ENCODE measurements at places on chromosomes 11 and 22.

DNA sequence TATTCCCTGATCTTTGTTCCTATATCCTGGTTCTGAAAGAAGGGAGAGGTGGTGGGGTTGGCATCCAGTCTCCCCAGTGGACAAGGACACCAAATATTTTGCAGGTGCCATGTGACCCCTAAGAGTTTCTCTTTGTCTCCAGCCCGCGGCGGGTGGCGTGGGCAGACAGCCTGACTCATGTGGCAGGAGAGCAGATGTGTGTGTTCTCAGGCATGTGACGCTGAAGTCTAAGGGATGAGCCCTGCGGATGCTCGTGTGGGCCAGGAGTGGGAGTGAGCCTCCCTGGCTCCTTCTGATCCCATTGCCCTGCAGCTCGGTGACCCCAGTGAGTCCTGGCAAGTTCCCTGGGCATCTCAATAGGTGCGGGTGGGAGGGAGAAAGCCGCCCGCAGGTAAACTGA lies 94.8 kb upstream of the TBCEL start:
- peaks cover 2% of the 10 kb centered on the region for H3K27me3 ChIP-seq
- no peak for DNase-seq
- no peaks in the 10 kb centered on the region for H3K36me3 ChIP-seq
- peaks cover 55% of the 10 kb centered on the region for H3K4me1 ChIP-seq
- H3K27ac ChIP-seq = peak overlapping the region; percentile 70

- no peak overlapping the region for H3K4me3 ChIP-seq
- H3K27ac ChIP-seq = no peak overlapping the region
- peaks cover 7% of the 10 kb centered on the region for H3K27me3 ChIP-seq
- no peak for DNase-seq
Measured at GRCh38 chr22:35728639-35729308, 11.1 kb downstream of the APOL5 start.

GRCh38 chr11:85685820-85686459 lies at the start of gene CCDC89:
TSS of gene CCDC89 (minus strand) at chr11:85686195. CDS start at chr11:85686130, 65 bp downstream.
- H3K36me3 ChIP-seq = peaks cover 20% of the 10 kb centered on the region
- no peak within 1 kb of the TSS for H3K4me3 ChIP-seq
- no peak for DNase-seq

DNA sequence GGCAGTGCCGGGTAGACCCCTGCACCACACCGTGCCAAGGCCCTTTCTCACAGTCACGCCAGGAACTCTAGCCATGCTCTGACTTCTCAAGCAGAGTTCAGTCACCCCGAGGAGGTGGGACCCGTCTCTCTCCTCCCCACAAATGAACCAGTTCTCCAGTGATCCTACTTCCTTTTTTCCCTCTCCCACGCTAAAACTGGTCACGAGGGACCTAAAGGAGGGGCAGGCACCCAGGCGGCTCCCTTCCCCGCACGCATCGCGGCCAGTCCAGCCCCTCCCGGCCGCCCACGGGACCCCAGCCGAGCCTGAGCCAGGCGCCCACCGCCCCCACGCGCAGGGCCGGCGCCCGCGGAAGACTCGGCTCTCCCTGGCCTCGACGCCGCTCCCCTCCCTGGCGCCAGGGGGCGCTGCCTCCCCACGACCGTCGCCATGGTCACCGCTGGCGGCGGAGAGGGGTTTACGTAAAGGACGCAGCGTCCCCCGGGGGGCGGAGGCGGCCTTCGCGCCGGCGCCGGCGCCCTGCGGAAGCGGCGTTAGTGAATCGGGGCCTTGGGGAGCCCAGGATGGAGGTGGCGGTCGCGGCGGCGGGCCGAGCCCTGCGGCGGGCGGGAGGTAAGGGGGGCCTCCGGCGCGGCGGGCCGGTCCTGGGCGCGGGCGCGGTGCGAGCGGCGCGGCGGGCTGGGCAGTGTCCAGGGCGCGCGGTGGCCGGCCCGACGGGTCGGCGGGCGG lies at the start of gene DAGLA:
TSS of gene DAGLA (plus strand) at position 499 of the 729 bp plus-strand sequence. CDS start 39,765 bp downstream, outside the sequence.
- peak; percentile 81 for DNase-seq
- H3K4me3 ChIP-seq = peak within 1 kb of the TSS; percentile 74
- peaks cover 3% of the 10 kb centered on the region for H3K27me3 ChIP-seq
- no peaks in the 10 kb centered on the region for H3K36me3 ChIP-seq

DNA sequence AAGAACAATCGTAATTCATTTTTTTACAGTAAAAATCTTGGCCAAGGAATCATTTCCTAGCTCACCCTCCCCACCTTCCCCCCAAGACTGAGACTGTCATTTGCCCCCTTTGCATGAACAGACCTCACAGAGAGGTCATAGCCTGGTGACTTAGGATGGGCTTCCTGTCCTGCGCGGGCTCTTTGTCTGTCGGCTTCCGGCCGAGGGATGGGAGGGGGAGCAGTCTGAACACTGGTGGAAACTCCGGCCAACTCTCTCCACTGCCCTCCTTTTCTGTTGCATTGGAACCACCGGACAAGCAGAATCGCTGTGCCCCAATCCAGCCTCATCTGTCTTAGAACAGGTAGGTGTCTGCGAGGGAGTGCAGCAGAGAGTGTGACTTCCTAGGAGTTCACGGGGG lies 41.7 kb downstream of the TEAD1 start:
- no peak for DNase-seq
- no peak overlapping the region for H3K27ac ChIP-seq
- H3K36me3 ChIP-seq = no peaks in the 10 kb centered on the region

GRCh38 chr22:50186181-50186714 lies 535 bp downstream of the TRABD start:
- H3K27me3 ChIP-seq = peaks cover 31% of the 10 kb centered on the region
- no peaks in the 10 kb centered on the region for H3K36me3 ChIP-seq
- DNase-seq = no peak

DNA sequence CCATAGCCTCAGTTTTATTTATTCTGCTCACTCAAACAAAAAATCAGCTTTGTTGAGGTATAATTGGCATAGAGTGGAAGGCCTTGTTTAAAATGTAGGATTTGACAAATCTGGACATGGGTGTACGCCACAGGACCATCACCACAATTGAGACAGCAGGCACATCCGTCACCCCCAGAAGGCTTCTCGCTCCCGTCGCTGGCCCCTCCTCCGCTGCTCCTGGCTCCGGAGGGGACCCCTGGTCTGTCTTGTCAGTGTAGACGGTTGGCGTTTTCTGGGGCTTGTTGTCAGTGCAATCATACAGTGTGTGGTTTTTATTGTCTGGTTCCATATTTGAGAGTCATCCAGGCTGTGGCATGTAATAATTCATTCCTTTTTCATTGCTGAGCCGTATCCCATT lies 97.6 kb downstream of the KCNQ1 start:
- H3K27ac ChIP-seq = no peak overlapping the region
- no peaks in the 10 kb centered on the region for H3K36me3 ChIP-seq
- no peaks in the 10 kb centered on the region for H3K4me1 ChIP-seq
- no peak for DNase-seq

- H3K27ac ChIP-seq = peak within 1 kb of the TSS; percentile 99
- peaks cover 55% of the 10 kb centered on the region for H3K4me1 ChIP-seq
- peaks cover 13% of the 10 kb centered on the region for H3K27me3 ChIP-seq
- H3K36me3 ChIP-seq = peaks cover 30% of the 10 kb centered on the region
- H3K4me3 ChIP-seq = peak within 1 kb of the TSS; percentile 98
Measured at GRCh38 chr11:66001942-66002647, at the start of the genes BANF1 and EIF1AD. TSS of gene BANF1 (plus strand) at chr11:66002503. CDS start at chr11:66003251, 748 bp downstream. TSS of gene EIF1AD (minus strand) at chr11:66002157. CDS start at chr11:66000389, 1,768 bp downstream.

DNA sequence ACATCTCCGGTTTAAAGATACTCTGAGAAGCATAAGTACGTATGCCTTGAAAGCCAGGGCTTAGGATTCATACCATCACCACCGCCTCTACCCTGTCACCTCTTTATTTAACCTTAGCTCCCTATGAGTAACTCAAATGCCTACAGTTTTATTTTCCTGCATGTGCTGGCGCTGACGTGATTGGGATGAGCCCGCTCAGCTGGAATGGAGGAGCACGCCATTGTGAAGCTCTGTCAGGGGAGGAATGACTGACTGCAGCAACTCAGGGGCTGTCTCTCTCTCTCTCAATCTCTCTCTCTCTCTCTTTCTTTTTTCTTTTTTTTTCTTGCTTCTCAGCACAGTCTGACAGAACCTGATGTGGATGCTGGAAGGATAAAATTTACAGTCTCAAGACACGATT lies 12.4 kb downstream of the CAVIN3 start:
- H3K4me3 ChIP-seq = no peak overlapping the region
- H3K27me3 ChIP-seq = peaks cover 7% of the 10 kb centered on the region
- no peak overlapping the region for H3K27ac ChIP-seq
- H3K4me1 ChIP-seq = no peaks in the 10 kb centered on the region
- DNase-seq = no peak

DNA sequence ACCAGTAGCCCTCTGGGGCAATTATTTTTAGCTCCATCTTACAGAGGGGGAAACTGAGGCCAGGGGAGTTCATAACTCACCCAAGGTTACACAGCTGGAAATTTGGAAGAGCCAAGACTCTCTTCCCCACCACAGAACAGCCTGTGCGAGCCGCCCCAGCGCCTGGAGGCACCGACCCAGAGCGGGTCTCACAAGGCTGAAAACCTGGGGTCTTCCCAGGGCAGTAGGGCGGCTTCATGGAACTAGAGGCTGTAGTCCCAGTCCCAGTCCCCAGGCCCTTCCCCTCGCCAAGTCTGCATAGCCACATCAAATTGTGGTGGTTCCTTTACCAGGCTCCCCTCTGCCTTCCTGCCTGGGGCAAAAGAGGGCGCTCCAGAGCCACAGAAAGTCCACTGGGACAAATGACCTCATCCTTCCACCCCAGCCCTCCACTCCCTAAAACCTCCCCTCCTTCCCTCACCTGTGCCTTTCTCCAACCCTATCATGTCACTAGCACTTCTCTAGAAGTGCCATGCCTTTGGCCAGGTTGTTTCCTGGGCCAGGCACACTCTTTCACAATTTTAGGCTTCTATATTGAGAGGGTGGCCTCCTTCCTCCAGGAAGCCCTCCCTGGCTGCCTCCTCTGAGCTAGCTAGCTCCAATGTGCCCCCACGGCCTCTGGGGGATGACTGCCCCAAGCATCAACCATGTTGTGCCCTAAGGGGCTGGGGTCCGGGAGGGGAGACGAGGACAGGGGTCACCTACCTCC lies 15.2 kb upstream of the CDC42EP1 start:
- H3K4me1 ChIP-seq = peaks cover 18% of the 10 kb centered on the region
- DNase-seq = peak; percentile 42
- no peak overlapping the region for H3K4me3 ChIP-seq
- peaks cover 8% of the 10 kb centered on the region for H3K27me3 ChIP-seq
- no peaks in the 10 kb centered on the region for H3K36me3 ChIP-seq

DNA sequence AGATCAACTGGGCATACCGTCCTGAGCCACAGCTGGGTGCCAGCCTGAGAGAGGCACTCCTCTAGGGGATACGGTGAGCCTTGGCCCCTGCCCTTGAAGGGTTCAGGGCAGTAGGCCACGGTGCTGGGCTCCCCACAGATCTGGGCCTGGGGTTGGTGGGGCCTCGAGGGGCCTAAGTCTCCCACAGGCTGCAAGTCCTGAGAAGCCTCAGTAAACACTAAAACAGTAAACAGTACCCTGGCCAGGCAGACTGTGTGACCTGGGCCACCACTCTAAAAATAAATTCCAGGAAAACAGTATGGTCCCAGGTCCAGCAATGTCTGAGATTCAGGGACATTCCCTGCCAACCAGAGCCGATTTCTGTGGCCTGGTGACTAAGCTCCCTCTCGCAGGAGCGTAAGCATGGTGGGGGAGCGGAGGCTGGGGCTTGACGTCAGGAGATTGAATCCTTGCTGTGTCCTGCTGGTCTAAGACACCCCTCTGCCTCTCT lies 2.3 kb upstream of the RHOD start:
- H3K4me1 ChIP-seq = peaks cover 4% of the 10 kb centered on the region
- no peak overlapping the region for H3K27ac ChIP-seq
- H3K27me3 ChIP-seq = peaks cover 11% of the 10 kb centered on the region
- DNase-seq = no peak
- H3K4me3 ChIP-seq = no peak overlapping the region

- H3K4me1 ChIP-seq = no peaks in the 10 kb centered on the region
- peaks cover 53% of the 10 kb centered on the region for H3K36me3 ChIP-seq
- H3K4me3 ChIP-seq = no peak overlapping the region
- peaks cover 2% of the 10 kb centered on the region for H3K27me3 ChIP-seq
- no peak for DNase-seq
Measured at GRCh38 chr11:43467958-43468357, 109.2 kb downstream of the TTC17 start.

GRCh38 chr11:73213196-73214143 lies 4.6 kb upstream of the P2RY2 start:
- H3K4me3 ChIP-seq = no peak overlapping the region
- H3K27me3 ChIP-seq = peaks cover 7% of the 10 kb centered on the region
- H3K36me3 ChIP-seq = no peaks in the 10 kb centered on the region
- no peaks in the 10 kb centered on the region for H3K4me1 ChIP-seq

DNA sequence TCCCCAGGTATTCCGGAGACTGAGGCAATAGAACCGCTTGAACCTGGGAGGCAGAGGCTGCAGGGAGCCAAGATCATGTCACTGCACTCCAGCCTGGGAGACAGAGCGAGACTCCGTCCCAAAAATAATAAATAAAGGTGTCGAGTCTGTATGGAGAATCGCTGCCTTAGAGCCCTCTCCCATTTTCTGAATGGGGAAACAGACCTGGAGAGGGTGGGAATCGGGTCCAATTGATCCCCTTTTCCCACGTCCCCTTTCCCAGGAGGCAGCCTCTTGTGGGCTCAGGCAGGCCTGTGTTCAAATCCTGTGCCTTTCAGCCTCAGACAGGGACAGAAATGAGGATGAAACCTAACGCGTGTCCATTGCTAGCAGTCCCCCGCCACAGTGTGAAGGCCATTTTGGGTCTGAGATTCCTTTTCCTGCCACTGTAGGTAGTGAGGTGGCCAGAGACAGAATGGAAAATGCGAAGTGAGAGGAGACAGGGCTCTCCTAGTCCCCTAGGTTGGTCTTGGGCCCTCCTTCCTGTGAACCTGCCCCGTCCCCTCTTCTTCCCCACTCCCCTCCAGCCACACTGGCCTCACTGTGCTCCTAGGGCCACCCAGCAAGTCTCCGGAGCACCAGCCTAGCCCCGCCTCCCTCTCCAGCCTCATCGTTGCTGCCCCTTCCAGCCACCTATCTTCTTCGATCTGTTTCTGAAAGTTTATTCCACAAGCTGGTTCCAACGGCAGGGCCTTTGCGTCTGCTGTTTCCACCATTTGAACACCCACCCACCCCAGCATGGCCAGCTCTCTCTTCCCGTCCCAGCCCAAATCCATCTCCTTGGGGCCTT lies 2.7 kb upstream of the POLDIP3 start:
- DNase-seq = no peak
- H3K27ac ChIP-seq = peak overlapping the region; percentile 53
- peaks cover 35% of the 10 kb centered on the region for H3K4me1 ChIP-seq
- H3K27me3 ChIP-seq = peaks cover 24% of the 10 kb centered on the region
- H3K4me3 ChIP-seq = peak overlapping the region; percentile 13

- H3K36me3 ChIP-seq = no peaks in the 10 kb centered on the region
- DNase-seq = no peak
- no peaks in the 10 kb centered on the region for H3K4me1 ChIP-seq
- peaks cover 2% of the 10 kb centered on the region for H3K27me3 ChIP-seq
- no peak overlapping the region for H3K27ac ChIP-seq
- no peak overlapping the region for H3K4me3 ChIP-seq
Measured at GRCh38 chr22:48445113-48445827, 1382.4 kb downstream of the BRD1 start.

Data from immature natural killer cell (primary cell).